ENCODE measurements at places on chromosomes 4 and X.

GRCh38 chr4:40309250-40309774, 25.8 kb upstream of the CHRNA9 start:
- H3K27ac ChIP-seq = peak overlapping the region; percentile 42
- peaks cover 9% of the 10 kb centered on the region for H3K4me1 ChIP-seq
- DNase-seq = no peak
- H3K36me3 ChIP-seq = no peaks in the 10 kb centered on the region

DNA sequence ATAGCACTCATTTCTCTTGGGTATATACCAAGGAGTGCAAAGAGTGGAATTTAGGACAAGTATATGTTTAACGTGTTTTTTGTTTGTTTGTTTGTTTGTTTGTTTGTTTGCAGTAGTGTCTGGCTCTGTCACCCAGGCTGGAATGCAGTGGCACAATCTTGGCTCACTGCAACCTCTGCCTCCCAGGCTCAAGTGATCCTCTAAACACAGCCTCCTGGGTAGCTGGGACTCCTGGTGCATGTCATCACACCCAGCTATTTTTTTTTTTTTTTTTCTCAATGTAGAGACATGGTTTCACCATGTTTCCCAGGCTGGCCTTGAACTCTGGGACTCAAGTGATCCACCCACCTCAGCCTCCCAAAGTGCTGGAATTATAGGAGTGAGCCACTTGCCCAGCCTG, 50.4 kb downstream of the SLC9A6 start:
- no peaks in the 10 kb centered on the region for H3K4me1 ChIP-seq
- no peak overlapping the region for H3K27ac ChIP-seq
- H3K27me3 ChIP-seq = no peaks in the 10 kb centered on the region
- no peaks in the 10 kb centered on the region for H3K36me3 ChIP-seq
- DNase-seq = no peak

DNA sequence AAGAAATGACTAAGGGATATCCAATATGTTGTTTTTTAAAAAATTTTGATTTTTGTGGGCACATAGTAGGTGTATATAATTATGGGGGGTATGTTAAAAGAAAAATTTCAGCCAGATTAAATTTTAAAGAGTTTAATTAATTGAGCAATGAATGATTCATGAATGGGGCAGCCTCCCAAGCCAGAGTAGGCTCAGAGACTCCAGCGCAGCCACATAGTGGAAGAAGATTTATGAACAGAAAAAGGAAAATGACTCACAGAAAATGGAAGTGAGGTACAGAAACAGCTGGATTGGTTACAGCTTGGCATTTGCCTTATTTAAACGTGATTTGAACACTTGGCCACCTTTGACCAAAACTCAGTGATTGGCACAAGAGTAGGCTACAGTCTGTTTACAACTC, 91.7 kb downstream of the SPATA18 start:
- H3K4me3 ChIP-seq = no peak overlapping the region
- H3K27ac ChIP-seq = no peak overlapping the region
- H3K27me3 ChIP-seq = no peaks in the 10 kb centered on the region
- no peak for DNase-seq

DNA sequence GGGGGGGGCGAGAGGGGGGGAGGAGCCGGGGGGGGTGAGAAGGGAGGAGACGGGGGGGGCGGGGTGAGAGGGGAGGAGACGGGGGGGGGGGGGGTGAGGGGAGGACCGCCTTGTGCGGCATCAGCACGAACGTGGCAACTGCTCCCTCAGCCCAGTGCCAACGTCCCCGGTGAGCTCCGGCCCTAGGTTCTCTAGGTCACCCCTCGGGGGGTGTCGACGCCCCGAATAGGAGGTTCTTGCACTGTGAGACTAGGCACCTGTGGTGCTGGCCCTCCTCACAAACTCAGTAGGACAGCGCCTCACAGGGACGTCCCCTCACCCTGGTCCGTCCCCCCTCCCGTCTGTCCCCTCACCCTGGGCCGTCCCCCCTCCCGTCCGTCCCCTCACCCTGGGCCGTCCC, 21.5 kb upstream of the GTPBP6 start:
- DNase-seq = no peak
- peaks cover 14% of the 10 kb centered on the region for H3K36me3 ChIP-seq
- no peaks in the 10 kb centered on the region for H3K27me3 ChIP-seq

- no peaks in the 10 kb centered on the region for H3K36me3 ChIP-seq
- no peak for DNase-seq
- no peaks in the 10 kb centered on the region for H3K4me1 ChIP-seq
- peak overlapping the region; percentile 25 for H3K27ac ChIP-seq
- no peak overlapping the region for H3K4me3 ChIP-seq
Measured at GRCh38 chrX:150476164-150476699, 92.2 kb upstream of the MTM1 start.

DNA sequence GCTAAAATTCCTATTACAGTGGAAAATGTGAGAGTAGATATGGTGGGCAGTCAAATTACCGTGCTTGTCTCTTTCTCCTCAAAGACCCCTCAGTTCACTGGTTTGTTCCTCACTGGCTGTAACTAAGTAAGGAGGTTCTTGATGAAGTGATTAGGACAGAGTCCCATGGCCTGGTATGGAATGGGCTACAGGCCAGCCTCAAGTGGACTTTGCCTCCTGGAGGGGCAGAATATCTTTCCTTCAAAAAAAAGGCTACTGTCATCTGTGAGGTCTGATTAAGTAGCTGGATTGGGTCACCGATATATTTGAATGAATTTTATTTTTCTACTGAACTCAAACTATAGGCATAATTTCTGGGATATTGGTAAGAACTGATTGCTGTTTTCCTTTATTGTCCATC, 38.5 kb upstream of the TMEM164 start:
- no peak overlapping the region for H3K4me3 ChIP-seq
- no peaks in the 10 kb centered on the region for H3K36me3 ChIP-seq
- H3K4me1 ChIP-seq = no peaks in the 10 kb centered on the region
- DNase-seq = no peak
- H3K27ac ChIP-seq = no peak overlapping the region
- H3K27me3 ChIP-seq = no peaks in the 10 kb centered on the region

- no peak overlapping the region for H3K27ac ChIP-seq
- DNase-seq = no peak
- no peaks in the 10 kb centered on the region for H3K27me3 ChIP-seq
- H3K36me3 ChIP-seq = no peaks in the 10 kb centered on the region
- H3K4me1 ChIP-seq = no peaks in the 10 kb centered on the region
Measured at GRCh38 chr4:92969650-92970379, 666.0 kb downstream of the GRID2 start.

DNA sequence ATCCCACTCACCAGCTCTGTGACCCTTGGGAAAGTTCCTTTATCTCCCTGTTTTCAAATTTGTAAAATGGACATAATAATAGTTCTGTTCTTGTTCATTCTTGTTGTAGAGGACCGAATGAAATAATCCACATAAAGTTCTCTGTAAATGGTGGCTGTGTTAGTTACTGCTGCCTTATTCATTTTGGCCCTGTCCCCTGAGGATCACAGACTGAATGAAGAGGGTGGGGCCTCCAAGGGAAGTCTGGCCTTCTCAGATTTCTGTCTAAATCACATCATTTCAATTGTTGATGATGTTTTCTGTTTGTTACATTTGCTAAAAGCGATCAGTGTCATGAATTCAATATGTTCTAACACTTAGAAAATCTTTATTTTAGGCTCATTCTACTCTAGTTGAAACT, 117.9 kb downstream of the PPEF1 start:
- no peak for DNase-seq
- no peaks in the 10 kb centered on the region for H3K27me3 ChIP-seq
- H3K36me3 ChIP-seq = no peaks in the 10 kb centered on the region
- no peak overlapping the region for H3K27ac ChIP-seq

DNA sequence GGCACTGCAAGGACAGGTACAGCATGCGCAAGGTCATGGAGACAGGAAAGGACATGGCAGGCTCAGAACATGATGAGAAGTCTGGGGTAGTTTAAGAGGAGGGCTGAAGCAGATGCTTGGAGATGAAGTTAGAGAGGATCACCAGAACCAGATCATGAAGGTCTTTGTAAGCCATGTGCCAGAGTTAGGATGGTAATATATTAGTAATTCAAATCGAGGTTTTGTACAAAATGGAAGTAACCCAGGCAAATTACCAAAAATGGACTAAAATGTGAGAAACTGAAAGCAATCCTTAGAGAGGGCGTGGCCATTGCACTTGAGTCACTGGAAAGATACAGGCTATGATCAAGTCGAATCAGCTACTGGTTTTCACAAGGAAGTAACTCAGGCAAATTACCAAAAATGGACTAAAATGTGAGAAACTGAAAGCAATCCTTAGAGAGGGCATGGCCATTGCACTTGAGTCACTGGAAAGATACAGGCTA, 13.5 kb downstream of the RXFP1 start:
- H3K4me1 ChIP-seq = no peaks in the 10 kb centered on the region
- no peaks in the 10 kb centered on the region for H3K36me3 ChIP-seq
- no peak overlapping the region for H3K4me3 ChIP-seq
- DNase-seq = no peak

DNA sequence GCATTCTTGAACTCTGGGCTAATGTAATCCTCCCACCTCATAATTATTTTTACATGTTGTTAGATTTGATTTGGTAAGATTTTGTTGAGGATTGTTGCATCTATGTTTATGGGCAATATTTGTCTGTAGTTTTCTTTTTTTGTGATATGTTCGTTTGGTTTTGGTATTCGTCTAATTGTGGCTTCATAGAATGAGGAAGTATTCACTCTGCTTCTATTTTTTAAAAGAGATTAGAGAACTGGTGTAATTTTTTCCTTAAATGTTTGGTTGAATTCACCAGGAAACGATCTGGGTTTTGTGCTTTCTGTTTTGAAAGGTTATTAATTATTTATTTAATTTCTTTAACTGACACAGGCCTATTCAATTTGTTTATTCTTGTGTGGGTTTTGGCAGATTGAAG, 161.2 kb upstream of the NUDT6 start:
- no peaks in the 10 kb centered on the region for H3K27me3 ChIP-seq
- H3K27ac ChIP-seq = no peak overlapping the region
- H3K4me1 ChIP-seq = no peaks in the 10 kb centered on the region
- DNase-seq = no peak

GRCh38 chrX:119685225-119686066, 7.5 kb downstream of the SEPTIN6 start:
- H3K27me3 ChIP-seq = no peaks in the 10 kb centered on the region
- H3K4me1 ChIP-seq = peaks cover 22% of the 10 kb centered on the region
- H3K36me3 ChIP-seq = no peaks in the 10 kb centered on the region
- H3K27ac ChIP-seq = peak overlapping the region; percentile 72
- DNase-seq = no peak

DNA sequence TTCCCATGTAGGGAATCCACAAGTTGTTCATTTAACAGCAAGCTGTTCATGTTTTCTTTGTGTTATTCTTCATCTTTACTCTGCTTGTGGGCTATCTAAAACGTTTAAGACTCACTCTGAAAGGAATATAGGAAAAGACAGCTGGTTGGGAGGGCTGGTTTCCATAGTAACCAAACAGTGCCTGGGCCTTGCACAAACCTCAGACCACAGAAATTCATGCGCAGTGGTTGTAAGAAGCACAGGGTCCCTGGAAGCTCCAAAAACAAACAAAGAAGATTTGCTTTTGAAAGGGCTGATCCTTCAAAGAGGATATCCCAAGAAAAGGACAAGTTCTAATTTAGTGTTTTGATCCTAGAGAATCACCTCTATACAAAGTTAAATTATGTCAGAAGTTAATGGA, 7.8 kb downstream of the SERTM2 start:
- H3K27me3 ChIP-seq = no peaks in the 10 kb centered on the region
- H3K36me3 ChIP-seq = no peaks in the 10 kb centered on the region
- no peak overlapping the region for H3K27ac ChIP-seq
- no peak overlapping the region for H3K4me3 ChIP-seq
- no peaks in the 10 kb centered on the region for H3K4me1 ChIP-seq

DNA sequence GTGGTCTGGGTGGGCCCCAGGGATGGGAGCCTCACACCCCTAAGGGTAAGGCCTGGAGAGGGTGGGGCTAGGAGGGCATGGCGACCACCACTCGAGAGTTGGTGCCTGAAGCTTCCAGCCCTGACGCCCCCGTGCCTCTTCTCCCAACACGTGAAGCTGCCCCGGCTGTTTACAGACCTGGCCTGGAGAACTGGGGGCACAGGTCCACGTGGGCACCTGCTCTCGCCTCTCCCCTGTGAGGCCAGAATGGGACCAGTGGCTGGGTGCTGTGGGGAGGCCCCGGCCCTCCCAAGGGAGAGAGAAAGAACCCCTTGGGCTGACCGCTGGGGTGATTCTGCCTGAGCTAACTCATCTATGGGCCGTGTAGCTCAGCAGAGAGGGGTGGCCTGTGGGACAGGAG, 15.5 kb downstream of the NAT8L start:
- H3K4me1 ChIP-seq = no peaks in the 10 kb centered on the region
- H3K36me3 ChIP-seq = no peaks in the 10 kb centered on the region
- DNase-seq = no peak
- no peaks in the 10 kb centered on the region for H3K27me3 ChIP-seq
- no peak overlapping the region for H3K4me3 ChIP-seq
- H3K27ac ChIP-seq = no peak overlapping the region

GRCh38 chr4:70772929-70773555, 51.3 kb downstream of the RUFY3 start:
- no peaks in the 10 kb centered on the region for H3K27me3 ChIP-seq
- H3K4me3 ChIP-seq = no peak overlapping the region
- no peak overlapping the region for H3K27ac ChIP-seq
- H3K36me3 ChIP-seq = peaks cover 47% of the 10 kb centered on the region
- H3K4me1 ChIP-seq = no peaks in the 10 kb centered on the region

DNA sequence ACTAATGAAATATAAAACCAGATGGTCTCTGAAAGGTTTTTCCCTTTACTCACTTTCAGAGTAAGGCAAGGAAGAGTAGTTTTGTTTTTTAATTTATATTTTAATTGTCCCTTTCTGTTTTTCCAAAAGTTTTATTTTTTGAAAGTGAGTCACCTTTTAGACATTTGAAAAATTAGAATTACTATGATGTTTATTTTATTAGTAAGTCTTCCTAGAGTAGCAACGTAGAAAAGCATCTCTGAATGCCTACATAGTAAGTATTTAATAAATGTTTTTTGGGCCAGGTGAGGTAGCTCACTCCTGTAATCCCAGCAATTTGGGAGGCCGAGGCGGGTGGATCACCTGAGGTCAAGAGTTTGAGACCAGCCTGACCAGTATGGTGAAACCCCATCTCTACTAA, 51.1 kb downstream of the TET2 start:
- no peaks in the 10 kb centered on the region for H3K27me3 ChIP-seq
- H3K4me1 ChIP-seq = peaks cover 26% of the 10 kb centered on the region
- DNase-seq = no peak
- H3K27ac ChIP-seq = no peak overlapping the region
- H3K36me3 ChIP-seq = no peaks in the 10 kb centered on the region

DNA sequence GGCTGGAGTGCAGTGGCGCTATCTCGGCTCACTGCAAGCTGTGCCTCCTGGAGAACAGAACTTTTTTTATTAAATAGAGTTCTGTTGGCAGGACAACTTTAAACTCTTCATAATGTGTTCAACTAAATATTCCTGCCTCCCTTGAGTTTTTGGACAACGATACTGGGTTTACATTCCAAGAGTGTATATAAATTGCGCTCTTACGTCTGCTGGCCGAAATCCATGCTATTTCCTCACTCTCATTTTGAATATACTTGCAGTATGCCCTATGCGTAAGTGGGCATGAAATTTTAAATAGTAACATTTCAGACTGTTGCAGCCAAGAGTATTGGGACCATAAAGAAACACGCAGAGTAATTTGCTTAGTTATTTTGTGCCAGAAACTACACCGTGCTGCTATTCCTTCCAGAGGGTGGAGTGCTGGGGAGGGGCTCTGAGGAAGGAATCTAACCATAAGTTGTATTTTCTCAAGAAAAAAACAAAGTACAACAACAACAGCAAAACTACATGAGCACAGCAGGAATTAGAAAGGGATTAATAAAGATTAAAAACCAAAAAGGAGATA, 480.0 kb downstream of the NLGN4X start:
- H3K27me3 ChIP-seq = no peaks in the 10 kb centered on the region
- no peaks in the 10 kb centered on the region for H3K4me1 ChIP-seq
- no peak for DNase-seq
- no peak overlapping the region for H3K27ac ChIP-seq
